Psoas muscle (tissue), 8 donors: ENCODE measurements at places on chromosomes 11 and 22. TPM values are rescaled to one million over a fixed set of nuclear protein-coding genes. Genes with fewer than 3 reads are reported as not detected.

GRCh38 chr11:73140213-73141030, 1.7 kb downstream of the FCHSD2 start:
- no peak for DNase-seq

DNA sequence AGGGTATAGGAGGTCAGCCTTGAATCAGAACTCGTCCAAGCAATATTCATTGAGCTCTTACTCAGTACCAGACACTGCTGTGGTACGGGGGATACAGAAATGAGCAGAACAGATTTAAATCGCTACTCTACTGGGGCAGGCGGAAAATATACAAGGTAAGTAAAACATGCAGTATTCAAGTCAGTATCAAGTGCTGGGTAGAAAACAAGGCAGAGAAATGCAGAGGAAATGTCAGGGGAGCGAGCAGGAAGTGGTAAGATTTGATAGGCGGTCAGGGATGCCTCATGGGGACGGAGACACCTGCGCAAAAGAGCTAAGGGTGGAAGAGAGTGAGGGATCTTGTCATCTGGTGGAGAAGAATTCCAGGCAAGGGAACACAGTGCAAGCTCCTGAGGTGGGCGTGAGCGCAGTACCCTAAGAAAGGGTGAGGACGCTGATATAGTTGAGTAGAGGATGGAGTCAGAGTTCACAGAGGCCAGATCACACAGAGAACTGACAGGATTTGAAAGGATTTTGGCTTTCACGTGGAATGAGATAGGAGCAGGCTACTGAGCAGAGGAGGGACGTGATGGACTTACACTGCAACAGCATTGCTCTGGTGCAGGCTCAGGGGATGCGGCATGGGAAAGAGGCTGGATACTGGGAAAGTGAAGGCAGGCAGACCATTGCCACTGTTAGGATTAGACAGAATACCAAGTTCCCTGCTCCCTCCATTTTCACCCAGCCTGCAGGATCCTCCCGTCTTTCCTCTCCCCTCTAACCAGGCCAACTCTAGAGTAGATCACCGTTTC, 35.8 kb downstream of the SC5D start:
- DNase-seq = no peak

TMPRSS5 gene
- 0.47 TPM for total RNA-seq

GRCh38 chr11:72637926-72638325, 36.3 kb downstream of the PDE2A start:
- DNase-seq = no peak

RBFOX2 gene
- total RNA-seq = 36.1 TPM

- no peak for DNase-seq
Measured at GRCh38 chr11:77806993-77807392, 13.5 kb downstream of the RSF1 start.

GRCh38 chr11:132464003-132464342, 1068.3 kb downstream of the OPCML start:
- no peak for DNase-seq

KDM4E gene
- not detected for total RNA-seq

OR5P2 gene
- total RNA-seq = not detected

DNA sequence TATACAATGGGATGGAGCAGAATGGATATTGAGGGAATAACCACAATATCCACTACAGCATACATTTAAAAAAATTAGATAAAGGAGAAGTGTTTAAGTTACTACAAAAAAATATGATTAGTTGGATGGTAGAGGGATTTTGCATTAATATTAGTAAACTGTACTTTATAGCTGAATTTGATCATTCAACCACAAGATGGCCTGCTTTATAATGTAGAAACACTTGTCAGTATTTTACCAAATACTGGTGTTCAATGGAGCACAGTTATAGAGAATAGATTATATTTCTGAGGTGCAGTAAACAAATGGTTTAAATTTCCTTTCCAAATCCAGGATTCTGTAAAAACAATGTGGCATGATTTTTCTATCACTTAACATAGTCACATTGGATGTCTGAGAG, 818.8 kb upstream of the CHORDC1 start:
- DNase-seq = no peak

- DNase-seq = no peak
Measured at GRCh38 chr11:34308913-34309585, 48.8 kb downstream of the ABTB2 start.

- DNase-seq = peak; percentile 48
Measured at GRCh38 chr11:10076458-10077141, 217.4 kb downstream of the SBF2 start.

DNA sequence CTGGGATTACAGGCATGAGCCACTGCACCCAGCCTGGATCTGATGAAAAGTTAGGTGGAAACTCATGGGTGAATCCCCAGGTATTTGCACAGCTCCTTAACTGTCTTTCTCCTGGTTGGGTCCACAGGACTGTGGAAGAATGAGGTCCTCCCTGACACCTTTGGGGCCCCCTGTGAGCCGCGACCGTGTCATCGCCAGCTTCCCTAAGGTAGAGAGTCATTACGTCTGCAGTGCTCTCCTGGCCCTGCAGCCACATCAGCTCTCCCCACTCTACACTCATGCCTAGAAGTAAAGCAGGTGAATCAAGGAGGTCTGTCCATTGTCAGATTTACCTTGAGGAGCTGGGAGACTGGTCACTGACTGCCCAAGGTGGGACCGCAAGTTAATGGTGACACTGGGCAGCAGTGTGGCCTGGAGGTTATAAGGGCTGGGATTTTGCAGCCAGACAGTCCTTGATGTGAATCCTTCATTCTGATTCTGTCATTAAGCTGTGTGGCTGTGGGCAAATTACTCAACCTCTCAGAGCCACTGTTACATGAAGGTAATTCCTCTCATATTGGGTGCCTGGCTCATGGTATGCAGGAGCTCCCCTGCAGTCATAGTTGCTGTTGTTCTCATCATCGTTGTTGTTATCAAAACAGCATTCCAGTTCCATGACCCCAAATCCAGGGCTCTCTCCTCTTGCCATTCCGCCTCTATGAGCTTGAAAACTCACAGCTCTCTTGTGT, 1.4 kb downstream of the RAB36 start:
- DNase-seq = no peak

AIFM3 gene
- 0.30 TPM for total RNA-seq

- peak; percentile 70 for DNase-seq
Measured at GRCh38 chr11:64086258-64087123, 50.8 kb downstream of the FLRT1 start.

DNA sequence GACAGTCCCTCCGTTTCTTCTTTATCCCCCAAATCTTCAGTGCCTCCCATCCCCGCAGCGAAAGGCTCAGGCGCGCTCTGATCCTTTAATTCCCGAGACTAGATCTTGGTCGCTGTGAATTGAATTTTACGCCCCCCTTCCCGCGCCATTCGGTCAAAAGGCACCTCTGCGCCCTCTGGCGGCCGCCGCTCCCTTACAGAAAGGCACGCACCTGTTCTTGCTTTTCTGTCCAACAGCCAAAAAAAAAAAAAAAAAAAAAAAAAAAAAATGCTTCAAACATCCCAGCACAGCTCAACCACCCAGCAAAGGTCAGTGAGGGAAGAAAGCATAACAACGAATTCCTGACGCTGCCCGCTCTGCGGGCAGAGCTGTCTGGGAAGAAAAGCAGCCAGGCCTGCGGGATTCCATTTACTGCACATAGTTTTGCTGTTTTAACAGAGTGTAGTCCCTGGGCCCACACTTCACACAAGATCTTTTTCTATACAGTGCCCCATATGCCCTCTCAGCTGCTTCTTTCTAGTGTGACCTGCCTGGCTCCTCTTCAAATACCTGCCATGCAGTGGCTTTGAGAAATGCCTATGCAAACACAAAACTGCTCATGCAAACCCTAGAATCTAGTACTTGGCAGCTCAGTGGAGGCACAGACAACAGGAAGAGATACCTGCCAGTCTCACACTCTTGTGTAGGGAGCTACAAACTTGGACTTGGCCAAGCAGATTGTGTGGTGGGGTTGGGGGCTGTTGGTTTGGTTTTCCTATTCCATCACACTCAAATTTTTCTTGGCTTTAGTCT, 1.3 kb upstream of the ESAM start:
- DNase-seq = peak; percentile 84

- no peak for DNase-seq
Measured at GRCh38 chr22:39898997-39899396, 1.9 kb upstream of the GRAP2 start.

- DNase-seq = no peak
Measured at GRCh38 chr11:17459236-17459896, 17.3 kb downstream of the ABCC8 start.

- DNase-seq = no peak
Measured at GRCh38 chr11:46511342-46511741, 82.5 kb downstream of the AMBRA1 start.

- DNase-seq = no peak
Measured at GRCh38 chr11:2857918-2858317, 27.7 kb downstream of the CDKN1C start.

- DNase-seq = peak; percentile 19
Measured at GRCh38 chr11:83836883-83837654, 550.9 kb upstream of the CCDC90B start.

DNA sequence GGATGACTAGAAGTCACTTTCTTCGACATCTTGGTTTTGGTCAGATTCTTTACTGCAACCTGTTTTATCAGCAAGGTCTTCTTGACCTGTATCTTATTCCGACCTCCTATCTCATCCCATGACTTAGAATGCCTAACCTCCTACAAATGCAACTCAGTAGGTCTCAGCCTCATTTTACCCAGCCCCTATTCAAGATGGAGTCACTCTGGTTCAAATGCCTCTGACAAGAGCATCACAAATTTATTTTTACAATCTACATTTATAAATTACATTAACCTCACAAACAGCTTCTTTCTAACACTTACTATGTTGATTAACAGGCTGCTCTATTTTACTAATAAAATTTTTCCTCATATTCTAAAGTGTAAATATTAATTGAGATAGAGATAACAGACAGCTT, 867.0 kb upstream of the CNTN5 start:
- DNase-seq = no peak

- no peak for DNase-seq
Measured at GRCh38 chr11:63937713-63938478, 906 bp upstream of the NAA40 start.

DNA sequence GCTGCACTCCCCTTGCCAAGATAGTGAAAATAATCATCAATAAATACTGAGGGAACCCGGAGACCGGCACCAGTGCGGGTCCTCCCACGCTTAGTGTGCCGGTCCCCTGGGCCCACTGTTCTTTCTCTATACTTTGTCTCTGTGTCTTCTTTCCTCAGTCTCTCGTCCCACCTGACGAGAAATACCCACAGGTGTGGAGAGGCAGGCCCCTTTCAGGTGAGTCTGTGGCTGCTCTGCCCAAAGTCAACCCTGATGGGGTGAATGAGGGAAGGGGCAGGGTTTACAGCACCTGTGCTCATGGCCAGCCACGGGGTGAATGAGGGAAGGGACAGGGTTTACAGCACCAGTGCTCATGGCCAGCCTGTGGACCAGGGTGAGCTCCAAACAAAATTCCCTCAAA, 4.7 kb downstream of the BET1L start:
- no peak for DNase-seq

SOX6 gene
- 14.6 TPM for total RNA-seq

DNA sequence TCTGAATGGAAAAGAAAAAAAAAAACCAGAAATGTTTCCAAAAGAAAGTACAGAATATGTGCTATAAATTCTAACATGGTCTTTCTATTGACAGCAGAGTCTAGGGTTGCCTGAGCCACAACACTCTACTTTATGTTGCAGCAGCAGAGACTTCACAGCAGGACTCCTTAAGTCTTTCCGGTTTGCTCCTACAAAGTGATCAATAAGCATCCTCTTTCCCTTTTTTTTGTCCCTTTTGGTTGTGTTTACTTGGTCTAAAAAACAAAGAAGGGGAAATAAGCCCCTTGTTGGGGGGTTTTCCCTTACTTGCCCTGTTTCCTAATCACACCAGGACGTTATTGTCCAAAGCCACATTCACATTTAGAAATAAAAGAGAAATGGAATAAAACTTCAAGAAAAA, 163.1 kb upstream of the MPPED2 start:
- no peak for DNase-seq

CST6 gene
- 0.93 TPM for total RNA-seq

NCF4 gene
- 3.2 TPM for total RNA-seq

GRCh38 chr11:107468596-107468995, 11.0 kb upstream of the CWF19L2 start:
- no peak for DNase-seq

DNA sequence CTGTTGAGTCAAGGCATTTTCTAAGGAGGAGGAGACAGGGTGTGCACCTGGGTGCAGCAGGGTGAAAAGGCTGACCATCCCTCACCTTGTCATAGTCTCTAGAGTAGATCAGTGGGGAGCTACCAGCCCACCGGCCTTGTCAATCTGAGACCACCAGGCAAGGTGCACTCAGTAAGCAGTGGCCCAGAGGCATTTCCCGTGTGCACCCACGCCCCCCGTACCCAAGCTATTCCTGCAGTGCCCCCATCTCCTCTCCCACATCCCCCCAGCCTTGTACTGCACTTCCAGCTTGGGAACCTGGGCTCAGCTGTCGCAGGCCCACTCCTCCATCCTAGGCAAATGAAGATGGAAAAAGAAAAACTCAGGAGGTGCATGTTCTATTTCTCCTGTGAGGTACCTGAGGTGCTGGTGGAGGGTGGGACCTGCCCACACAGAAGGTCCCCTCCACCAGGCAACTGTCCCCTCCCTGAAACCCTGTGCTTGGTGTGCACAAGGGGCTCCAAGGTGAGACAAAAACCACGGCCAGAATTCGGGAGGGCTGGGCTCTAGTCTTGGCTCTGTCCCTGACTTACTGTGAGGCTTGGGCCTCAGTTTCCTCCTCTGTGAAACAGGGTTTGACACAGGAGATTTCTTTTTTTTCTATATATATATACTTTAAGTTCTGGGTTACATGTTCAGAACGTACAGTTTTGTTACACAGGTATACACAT, 8.4 kb downstream of the P2RY2 start:
- DNase-seq = peak; percentile 34

DNA sequence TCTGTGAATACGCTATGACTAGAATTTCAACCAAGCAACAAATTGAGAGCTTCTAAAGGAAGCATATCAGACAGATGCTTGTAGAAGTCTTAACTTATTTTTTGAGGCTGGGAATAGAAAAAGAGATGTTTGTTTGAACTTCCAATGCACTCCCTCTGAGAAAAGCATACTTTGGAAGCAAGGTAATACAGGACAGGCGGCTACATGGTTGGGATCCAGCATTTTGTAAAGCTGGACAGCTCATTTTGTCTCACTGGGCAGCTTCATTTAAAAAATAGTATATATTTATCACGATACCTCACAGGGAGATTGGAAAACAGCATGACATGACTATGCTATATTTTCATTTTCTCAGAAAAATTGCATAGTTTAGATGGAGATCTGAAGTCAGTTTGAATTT, 821.3 kb upstream of the API5 start:
- no peak for DNase-seq

GRCh38 chr22:39179401-39179827, 26.9 kb upstream of the CBX7 start:
- DNase-seq = no peak

DNA sequence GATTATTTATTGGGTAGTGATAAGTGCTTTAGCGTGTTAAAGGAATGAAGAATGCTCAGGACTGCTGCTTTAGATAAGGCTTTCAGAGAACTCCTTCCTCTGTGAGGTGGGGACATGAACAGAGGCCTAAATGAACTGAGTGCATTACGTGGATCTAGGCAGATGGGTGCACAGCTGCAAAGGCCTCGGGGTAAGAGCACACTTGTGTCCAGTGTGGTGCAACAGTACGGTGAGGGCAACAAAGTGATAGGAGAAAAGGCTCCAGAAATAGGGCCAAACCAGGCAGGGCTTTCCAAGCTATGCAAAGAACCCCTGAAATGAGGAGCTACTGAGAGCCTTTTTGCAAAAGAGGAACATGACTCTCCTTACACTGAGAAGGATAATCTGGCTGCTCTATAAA, 45.3 kb upstream of the ARHGAP32 start:
- no peak for DNase-seq

PHLDA2 gene
- total RNA-seq = 0.57 TPM
